Stimulated activated CD4-positive, alpha-beta T cell treated with anti-CD3 and anti-CD28 coated beads, Interleukin-4, amount 100 ng/mL, for 4 hours (primary cell): ENCODE measurements at places on chromosomes 13 and 19.

- no peak for DNase-seq
Measured at GRCh38 chr13:30440910-30441703, 18.8 kb downstream of the UBE2L5 start.

- DNase-seq: no peak
Measured at GRCh38 chr13:44971656-44972595, 17.3 kb downstream of the NUFIP1 start.

DNA sequence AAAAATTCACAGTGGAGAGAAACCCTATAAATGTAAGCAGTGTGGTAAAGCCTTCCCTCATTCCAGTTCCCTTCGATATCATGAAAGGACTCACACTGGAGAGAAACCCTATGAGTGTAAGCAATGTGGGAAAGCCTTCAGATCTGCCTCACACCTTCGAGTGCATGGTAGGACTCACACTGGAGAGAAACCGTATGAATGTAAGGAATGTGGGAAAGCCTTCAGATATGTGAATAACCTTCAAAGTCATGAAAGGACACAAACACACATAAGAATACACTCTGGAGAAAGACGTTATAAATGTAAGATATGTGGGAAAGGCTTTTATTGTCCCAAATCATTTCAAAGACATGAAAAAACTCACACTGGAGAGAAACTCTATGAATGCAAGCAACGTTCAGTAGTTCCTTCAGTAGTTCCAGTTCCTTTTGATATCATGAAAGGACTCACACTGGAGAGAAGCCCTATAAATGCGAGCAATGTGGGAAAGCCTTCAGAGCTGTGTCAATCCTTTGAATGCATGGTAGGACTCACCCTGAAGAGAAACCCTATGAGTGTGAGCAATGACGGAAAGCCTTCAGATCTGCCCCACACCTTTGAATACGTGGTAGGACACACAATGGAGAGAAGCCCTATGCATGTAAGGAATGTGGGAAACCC, 16.1 kb upstream of the ZNF439 start:
- no peak for DNase-seq

GRCh38 chr13:29835280-29836061, 14.9 kb downstream of the UBL3 start:
- no peak for DNase-seq

GRCh38 chr13:109862627-109863026, 76.2 kb upstream of the IRS2 start:
- no peak for DNase-seq

GRCh38 chr13:87671031-87671752, at the start of gene SLITRK5:
Gene SLITRK5 (plus strand): TSS chr13:87671371. CDS start chr13:87675389, 4,018 bp downstream.
- peak; percentile 46 for DNase-seq

- no peak for DNase-seq
Measured at GRCh38 chr13:69948016-69948415, 159.6 kb upstream of the ATXN8OS start.

DNA sequence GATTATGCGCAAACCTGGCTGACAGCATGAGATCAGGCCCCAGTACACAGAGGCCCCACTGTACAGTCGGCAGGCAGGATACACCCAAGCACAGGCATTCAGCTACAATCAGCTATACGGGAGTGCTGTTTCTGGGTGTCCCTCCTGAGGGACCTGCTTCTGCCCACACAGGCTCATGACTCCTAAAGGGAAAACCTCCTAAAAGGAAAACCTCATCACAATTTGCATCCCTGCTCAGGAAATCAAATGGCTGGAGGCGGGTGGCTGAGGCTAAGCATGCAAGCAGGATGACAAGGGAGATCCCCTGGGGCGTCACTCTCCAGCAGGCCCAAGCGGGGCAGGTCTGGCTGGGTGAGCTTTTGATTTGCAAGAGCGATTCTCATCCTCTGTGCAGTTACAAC, 99.8 kb downstream of the CRYL1 start:
- DNase-seq: no peak

DNA sequence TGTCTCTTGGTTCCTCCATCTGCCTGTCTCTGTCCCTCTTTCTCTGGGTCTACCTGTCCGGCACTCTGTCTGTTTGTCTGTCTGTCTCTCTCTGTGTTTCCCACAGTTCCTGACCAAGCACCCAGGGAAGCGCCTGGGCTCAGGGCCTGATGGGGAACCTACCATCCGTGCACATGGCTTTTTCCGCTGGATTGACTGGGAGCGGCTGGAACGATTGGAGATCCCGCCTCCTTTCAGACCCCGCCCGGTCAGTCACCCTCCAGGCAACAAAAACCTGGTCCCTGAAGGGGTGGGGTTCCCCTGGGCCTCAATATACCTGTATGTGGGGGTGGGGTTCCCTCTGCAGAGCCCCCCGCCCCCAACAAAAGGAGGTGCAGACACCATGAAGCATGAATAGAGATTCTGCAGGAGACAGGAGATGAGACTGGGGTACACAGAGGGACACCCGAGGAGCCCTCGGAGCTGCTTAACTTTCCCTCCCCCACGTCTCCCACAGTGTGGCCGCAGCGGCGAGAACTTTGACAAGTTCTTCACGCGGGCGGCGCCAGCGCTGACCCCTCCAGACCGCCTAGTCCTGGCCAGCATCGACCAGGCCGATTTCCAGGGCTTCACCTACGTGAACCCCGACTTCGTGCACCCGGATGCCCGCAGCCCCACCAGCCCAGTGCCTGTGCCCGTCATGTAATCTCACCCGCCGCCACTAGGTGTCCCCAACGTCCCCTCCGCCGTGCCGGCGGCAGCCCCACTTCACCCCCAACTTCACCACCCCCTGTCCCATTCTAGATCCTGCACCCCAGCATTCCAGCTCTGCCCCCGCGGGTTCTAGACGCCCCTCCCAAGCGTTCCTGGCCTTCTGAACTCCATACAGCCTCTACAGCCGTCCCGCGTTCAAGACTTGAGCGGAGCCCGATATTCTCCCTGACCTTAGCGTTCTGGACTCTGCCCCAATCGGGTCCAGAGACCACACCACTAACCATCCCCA, 2.6 kb upstream of the CACNG7 start:
- DNase-seq: peak; percentile 38

- peak; percentile 90 for DNase-seq
Measured at GRCh38 chr19:29941828-29942403, at the start of gene URI1. Gene URI1 (plus strand): TSS chr19:29942239. CDS start chr19:29942548, 309 bp downstream.

DNA sequence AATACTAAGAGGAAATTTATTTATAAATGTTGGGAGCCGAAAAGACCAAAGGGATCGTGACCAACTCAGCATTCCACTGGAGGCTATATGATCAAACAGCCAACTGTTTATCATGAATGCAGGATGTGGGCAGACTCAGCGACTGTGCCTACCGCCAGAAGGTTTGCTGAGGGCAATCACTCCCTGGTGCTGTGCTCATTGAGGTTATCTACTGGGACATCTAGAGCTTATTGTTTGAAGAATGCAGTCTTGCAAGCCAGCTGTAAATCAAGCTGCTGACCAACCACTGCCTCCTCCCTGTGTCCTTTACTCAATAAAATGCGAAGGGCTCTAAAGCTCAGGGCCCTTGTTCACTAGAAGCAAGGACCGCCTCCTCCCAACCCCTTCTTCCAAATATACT, 8.5 kb upstream of the XPO4 start:
- DNase-seq: no peak

DNA sequence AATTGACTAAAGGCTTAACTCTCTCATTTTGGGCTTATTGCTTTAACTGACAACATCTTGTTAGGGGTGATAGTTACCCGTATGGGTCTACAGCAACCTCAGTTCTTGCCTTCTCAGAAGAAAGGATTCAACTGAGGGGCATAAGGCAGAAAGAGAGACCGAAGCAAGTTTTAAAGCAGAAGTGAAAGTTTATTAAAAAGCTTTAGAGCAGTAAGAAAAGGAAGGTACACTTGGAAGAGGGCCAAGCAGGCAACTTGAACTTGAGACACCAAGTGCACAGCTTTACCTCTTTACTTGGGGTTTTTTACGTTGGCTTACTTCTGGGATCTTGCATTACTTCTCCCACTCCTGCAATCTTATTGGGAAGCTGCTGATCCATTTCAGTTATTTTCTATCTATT, 246.9 kb upstream of the PRR20A start:
- no peak for DNase-seq

DNA sequence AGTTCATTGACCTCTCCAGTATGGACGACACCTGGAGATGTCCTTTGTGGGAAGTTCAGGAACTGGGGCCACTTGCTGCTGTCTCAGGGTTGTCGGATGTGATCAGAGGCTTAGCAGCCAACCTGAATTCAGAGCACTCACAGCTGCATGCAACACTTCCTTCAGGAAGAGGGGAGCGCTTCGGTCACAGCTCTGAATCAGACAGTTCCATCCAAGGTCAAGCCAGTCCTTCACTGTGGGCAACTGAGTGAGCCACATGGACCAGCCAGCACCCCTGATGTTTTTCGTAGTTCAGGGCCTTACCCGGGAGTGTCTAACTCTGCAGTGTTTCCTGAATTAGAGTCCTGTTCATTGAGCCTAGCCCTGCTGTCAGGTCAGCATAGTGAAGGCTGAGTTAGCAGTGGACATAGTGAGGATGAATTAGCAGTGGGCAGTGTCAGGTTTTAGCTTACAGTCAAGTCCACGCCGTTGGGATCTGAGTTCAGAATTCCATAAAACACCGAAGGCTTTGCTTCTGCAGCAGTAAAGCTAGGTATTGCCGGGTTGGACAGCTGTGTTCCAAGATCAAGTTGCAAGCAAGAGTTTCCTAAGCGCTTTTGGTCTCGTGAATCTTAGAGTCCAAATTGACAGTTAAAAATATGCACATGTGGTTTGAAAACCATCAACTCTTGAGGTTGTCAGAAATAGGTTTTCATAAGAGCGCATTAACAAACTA, 5.1 kb downstream of the ZNF555 start:
- no peak for DNase-seq

- no peak for DNase-seq
Measured at GRCh38 chr19:39335168-39335548, 685 bp downstream of the GMFG start.

GRCh38 chr13:75547917-75548316, 1.7 kb upstream of the UCHL3 start:
- DNase-seq: no peak

DNA sequence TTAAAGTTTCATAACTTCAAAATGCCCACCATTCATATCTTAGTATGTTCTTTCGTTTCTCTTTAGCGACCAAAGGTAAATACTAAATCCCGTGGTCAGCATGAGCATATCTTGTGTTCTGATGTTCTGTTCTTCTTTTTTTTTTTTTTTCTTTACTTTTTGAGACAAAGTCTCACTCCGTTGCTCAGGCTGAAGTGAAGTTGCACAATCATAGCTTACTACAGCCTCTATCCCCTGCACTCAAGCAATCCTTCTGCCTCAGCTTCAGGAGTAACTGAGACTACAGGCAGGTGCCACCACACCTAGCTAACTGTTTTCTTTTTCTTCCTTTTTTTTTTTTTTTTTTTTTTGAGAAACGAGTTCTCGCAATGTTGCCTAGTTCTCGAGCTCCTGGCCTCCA, 60.9 kb upstream of the ATP12A start:
- DNase-seq: no peak

GRCh38 chr13:20902438-20903163, at the start of gene XPO4:
Gene XPO4 (minus strand): TSS chr13:20902746. CDS start chr13:20902738, 8 bp downstream.
- DNase-seq: peak; percentile 68

DNA sequence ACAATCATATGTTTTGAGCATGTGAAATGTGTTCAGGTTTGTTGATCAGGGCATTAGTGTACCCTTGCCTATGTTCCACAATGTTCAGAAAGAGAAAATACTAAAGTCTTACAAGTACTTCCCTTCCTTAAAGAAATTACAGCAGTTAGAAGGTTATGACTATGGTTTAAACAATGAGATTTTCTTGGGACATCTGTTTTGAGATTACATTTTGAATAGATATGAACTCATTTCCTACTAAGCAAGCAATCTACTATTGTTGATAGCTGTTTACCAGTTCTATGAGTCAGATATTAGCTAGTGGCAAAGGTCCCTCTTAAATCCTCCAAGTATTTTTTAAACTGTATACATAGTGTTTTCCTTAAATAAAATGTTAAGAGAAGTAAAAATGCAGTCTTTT, 241.3 kb downstream of the DACH1 start:
- no peak for DNase-seq

DNA sequence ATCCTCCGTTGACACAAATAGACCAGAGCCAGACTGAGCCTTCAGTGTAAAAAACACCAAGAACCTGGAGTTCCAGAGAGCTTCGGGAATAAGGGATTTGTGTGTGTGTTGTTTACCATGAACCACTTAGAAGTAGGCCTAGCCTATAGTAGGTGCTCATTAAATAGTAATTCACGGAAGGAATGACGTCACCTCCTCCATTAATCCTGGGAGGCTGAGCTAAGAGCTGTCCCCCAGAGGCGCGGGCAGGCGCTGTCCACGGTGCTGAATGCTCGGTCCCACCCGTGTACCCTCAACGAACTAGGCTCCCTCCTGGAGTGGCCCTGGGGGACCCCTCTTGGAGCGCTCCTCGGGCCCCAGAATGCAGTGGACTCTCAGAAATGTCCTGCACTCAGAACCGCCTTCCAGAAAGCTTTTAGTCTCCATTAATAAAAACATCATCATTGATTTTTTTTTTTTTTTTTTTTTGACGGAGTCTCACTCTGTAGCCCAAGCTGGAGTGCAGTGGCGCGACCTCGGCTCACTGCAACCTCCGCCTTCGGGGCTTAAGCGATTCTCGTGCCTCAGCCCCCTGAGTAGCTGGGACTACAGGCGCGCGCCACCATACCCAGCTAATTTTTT, 6.5 kb downstream of the UNC13A start:
- DNase-seq: peak; percentile 29

- no peak for DNase-seq
Measured at GRCh38 chr13:73693215-73693614, 441.0 kb downstream of the KLF12 start.

DNA sequence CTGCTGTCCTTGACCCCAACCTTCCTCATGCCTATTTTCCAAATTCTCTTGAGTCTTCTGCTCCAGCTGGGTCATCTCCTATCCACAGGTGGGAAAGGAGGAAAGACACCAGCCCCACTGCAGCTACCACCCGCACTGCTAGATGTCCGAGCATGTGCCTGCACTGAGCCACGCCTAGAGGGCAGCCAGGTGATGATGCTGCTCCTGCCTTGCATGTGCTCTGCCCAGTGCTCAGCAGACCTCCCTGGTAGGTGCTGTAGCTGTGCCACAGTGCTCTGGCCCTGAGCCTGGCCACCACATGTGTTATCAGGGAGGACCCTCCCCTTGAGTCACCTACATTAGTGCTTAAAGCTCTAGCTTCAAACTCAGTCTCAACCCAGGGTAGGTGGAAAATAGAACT, 6.9 kb upstream of the CYSLTR2 start:
- DNase-seq: no peak

DNA sequence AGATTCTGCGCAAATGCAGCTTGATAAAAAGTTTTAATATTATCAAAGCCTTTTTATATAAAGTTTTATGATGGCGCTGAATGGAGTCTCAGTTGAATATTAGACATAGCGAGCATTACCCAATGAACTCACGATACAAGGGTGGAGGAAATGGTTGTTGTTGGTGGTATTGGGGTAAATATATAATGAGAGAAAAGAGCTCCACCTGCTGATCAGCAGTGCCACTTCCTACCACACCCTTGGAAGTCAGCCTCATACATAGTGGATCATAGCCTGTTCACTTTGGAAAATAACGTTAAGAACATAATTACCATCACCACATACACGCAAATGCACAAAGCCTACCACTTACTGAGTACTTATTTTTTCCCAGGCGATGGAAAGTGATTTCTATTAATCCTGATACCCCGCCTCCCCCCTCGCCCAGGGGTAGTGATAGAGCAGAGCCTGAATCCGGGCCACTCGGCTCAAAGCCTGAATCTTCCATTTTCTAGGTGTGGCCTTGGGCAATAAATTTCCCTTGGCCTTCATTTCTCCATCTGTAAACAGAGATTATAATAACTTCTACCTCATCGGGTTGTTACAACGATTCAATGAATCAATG, 358.3 kb downstream of the KLF5 start:
- DNase-seq: no peak
